ENCODE measurements at places on chromosomes 3 and 15. TPM values are rescaled to one million over a fixed set of nuclear protein-coding genes. Genes with fewer than 3 reads are reported as not detected.

The LYZL4 gene
- not detected for total RNA-seq

The MB21D2 gene
- total RNA-seq, result 46.4 TPM

- no peak for DNase-seq
Measured at GRCh38 chr15:46714950-46715349, 1002.4 kb upstream of the SEMA6D start.

GRCh38 chr15:78654272-78654671 lies 13.3 kb upstream of the CHRNB4 start:
- DNase-seq, result no peak

DNA sequence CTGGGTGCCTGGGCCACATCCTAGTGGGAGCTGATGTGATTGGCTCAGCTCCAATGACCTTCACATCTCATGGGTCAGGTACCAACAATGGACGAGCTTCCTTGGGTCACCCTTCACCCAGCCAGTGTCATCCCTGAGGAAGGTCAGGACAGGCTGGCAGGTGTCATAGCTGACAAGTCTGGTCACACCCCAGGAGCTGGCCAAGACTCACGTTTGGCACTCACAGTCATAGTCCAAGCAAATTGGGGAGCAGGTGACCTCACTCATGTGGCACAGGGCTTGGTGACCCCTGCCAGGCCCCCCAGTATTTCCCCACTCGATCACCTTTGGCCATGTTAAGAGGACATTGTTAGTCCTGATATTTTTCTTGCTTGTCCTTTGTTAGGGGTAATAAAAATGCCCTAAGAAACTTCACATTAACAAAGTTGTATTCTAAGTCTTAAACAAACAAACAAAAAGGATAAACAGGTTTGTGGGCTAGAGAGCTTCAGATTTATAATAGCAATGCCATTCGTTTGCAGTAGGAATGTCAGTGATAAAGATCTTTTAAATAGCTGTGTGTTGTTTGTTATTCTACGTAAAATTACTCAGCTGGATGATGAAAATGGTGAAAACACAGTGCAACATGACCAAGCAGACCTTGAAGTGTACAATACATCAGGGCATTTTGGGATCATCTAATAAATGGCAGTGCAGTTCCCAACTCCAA lies 79.5 kb upstream of the POMGNT2 start:
- DNase-seq, result peak; percentile 86

DNA sequence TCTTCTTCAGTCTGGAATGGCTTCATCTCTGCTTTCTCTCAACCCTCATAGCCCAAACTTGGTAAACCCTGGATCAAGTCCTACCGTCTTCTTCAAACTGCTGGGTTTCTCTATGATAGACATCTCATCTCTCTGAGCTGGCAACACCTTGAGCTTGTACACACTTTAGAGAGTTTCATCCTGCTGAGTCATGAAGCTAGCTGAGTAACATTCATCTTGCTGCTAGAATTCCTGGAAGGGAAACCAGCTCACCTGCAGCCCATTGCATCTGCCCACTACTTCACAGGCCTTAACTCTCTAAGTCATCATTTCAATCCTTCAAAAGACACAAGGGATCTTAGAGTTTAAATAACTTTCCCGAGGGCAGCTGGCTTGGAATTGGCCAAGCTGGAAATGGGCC lies 175.5 kb upstream of the RORA start:
- no peak for DNase-seq

DNA sequence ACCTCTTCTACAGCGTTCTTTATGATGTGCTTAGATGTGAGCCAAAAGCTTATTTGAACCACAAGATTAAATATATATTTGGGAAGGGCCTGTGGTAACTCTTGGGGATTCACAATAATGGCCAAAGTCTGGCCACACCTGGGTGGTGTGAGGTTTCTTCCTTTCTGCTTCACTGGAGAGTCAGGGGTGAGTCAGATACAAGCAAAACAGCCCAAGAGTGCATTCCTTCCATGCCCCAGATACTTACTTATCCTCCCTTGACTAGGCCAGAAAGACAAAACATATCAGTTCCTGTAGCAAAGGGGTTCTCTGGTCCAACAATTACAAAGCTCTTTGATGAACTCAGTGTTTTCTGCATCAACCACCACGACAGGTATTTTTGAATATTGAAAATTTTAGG lies 941 bp downstream of the ZBED2 start:
- DNase-seq, result peak; percentile 91

DNA sequence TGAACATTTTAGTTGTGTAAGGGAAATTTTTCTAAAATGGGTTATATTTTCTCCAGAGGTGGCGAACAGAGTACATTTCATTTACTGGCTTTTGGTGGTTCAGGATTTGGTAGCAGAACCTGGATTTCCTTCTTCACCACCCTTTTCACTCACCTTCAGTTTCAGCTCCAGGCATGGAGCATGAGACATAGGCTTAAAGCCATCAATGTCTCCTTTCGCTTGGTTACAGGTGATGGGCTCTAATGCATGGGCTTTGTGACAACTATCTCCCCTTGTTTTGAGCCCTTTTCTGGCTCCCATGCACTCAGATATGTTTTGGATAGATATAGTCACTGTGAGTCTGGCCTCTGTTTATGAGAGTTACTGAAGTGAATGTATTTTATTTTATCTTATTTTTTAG lies 96.6 kb upstream of the ANKRD28 start:
- no peak for DNase-seq

Data from IMR-90 (cell line).